GM20000 (cell line): ENCODE measurements at places on chromosomes 3 and 15.

- DNase-seq, result no peak
Measured at GRCh38 chr15:86915811-86916331, 836.2 kb downstream of the AGBL1 start.

DNA sequence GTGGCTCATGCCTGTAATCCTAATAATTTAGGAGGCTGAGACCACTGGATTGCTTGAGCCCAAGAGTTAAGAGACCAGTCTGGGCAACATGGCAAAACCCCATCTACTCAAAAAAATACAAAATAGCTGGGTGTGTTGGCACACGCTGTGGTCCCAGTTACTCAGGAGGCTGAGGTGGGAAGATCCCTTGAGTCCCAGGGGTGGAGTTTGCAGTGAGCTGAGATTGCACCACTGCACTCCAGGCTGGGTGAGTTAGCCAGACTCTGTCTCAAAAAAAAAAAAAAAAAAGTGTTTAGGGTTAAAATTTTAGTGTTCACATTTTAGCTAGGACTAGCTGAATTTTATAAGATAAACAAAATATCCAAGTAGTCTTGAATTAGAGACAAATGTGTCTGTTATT, 1340.1 kb upstream of the EPHA6 start:
- DNase-seq, result no peak

DNA sequence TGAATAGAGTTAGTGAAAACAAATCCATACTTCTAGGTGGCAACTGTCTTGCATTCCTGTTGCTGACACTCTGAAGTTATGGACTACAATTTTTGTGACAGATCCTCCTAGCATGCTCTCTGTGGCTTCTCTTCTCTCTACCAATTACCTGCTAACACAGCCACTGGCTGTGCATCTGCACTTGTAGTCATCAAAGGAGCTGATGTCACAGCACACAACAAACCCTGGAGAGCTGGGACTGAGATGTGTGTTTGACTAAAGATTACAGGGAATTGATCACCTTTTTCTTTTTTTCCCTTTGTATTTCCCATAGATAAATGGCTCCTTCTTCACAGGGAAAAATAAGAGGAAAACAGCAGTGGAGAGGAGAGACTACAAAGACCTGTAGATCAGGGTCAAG, 278.4 kb upstream of the CCDC54 start:
- DNase-seq, result no peak

DNA sequence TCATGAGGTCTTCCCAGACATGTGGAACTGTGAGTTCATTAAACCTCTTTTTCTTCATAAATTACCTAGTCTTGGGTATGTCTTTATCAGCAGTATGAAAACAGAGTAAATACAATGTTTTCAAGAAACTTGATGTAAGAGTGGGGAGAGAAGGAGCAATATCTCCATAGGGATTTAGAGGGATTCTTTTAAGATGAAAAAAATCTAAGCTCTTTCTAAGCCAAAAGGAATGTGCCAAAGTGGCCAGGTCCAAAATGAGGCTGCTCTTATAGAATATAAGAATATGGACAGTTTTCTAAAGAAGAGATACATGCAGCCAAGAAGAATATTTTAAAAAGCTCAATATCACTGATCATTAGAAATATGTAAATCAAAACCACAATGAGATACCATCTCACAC, 23.9 kb upstream of the RYK start:
- DNase-seq, result no peak

GRCh38 chr3:62201438-62202035, 171.8 kb downstream of the FEZF2 start:
- DNase-seq, result peak; percentile 58

DNA sequence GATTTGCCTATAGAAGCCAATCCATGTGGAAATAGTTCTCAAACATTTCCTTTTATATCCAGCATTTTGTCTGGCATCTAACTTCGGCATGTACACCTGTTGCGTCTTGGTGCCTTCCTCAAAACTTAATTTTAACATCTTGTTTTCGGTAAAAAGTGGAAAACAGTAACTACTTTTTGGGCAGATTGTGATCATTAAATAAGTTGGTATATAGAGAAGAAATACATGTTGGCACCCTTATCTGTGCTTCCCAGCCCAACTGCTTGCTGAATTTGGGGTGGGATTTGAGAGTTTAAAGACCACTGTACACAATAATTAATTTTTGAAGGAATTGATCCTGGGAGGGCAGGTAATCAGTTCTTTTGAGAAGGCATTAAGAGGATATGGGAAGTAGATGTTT, 566.8 kb downstream of the PDCD6IP start:
- DNase-seq, result no peak

GRCh38 chr3:139129892-139130291, 85.2 kb upstream of the PRR23C start:
- DNase-seq, result no peak

- peak; percentile 47 for DNase-seq
Measured at GRCh38 chr15:83199288-83199687, 8.3 kb downstream of the HDGFL3 start.

DNA sequence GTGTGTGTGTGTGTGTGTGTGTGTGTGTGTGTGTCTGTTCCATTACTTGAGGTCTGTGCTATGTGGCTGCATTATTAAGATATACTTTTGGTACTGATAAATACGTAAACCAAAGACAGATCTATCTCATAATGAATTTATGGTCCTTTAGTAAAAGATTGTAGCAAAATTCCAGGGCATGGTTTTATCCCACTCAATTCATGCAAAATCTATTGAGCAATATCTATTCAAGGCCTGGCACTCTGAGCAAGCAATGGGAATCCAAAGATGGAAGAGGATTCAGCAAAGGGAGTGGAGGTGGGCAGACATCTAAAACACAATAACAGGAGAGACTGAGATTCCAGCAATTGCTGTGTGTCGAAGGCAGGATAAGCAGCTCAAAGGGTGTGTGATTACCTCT, 86.8 kb downstream of the RFTN1 start:
- no peak for DNase-seq

DNA sequence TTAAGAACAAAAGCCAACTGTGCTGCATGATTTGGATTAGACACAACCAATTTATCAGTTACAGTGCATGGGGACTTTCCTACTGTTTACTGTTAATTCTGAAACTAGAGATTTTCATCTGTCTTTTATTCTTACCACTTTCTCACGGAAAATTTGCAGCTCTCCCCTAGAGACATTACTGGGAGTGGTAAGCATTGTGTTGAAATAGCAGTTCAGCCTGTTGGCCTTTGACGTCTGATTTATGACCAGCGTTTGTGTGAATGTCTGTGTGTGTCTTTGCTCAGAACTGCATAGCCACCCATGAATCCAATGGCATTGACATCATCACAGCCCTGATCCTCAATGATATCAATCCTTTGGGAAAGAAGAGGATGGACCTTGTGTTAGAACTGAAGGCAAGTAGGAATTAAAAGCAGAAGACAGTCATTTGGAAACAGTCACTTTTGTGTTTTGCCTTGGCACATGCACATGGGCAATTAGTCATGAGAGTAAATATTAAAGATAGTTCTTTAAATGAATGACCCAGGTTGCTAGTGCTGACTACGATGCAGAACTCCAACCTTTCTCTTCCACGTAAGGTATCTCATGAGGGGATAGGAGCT, 202.2 kb upstream of the BHLHE40 start:
- peak; percentile 70 for DNase-seq

GRCh38 chr15:38684440-38685010, 119.9 kb upstream of the RASGRP1 start:
- no peak for DNase-seq

- no peak for DNase-seq
Measured at GRCh38 chr15:48855501-48856440, 22.2 kb upstream of the EID1 start.

- DNase-seq, result no peak
Measured at GRCh38 chr15:40323953-40324937, 753 bp downstream of the INAFM2 start.
